HepG2 (cell line): ENCODE measurements at places on chromosomes 3 and 15.
A peak's percentile ranks its signal among the peaks of the same experiment; 100 is the strongest.

- DNase-seq: no peak
Measured at GRCh38 chr15:92610101-92610520, 45.5 kb downstream of the FAM174B start.

DNA sequence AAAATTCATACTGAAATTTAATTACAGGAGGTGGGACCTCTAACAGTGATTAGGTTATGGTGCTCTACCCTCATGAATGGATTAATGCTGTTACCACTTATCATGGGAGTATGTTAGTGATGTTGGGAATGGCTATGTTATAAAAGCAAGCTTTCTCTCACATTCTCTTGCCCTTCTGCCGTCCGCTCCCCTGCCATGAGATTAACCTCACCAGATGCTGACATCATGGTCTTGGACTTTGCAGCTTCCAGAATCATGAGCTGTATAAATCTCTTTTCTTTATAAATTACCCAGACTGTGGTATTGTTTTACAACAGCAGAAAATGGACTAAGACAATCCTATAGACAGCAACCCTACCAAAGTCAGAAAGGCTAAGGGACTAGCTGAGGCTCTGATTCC is 884.8 kb downstream of the FHIT start:
- DNase-seq: no peak

DNA sequence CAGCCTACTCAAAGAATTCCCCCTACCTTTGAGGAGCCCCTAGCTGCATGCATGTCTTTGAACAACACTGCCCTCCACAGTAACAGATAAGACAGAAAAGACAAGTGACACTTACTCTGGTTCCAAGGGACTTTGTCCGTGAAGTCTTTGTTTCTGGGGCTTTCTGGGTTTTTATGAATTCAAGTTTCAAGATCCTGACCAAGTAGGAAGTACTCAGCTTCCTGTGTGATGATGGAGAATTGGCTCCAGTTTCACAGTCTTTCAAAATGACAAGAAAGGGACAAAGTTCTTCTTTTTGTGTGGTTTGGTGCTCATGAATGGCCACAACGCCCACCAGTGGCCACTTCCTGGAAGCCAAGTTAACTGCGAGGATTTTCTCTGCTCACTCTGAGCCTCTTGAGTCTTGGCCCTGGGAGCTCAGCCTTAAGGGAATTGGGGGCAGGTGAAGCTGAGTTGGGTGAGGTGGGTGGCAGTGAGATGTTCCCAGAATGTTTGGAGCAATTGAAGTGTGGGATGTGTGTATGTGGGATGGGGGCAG is at the start of gene CCR1:
TSS of gene CCR1 (minus strand) at position 147 of the 538 bp plus-strand sequence. CDS start 4,000 bp downstream, outside the sequence.
- peak; percentile 37 for DNase-seq

DNA sequence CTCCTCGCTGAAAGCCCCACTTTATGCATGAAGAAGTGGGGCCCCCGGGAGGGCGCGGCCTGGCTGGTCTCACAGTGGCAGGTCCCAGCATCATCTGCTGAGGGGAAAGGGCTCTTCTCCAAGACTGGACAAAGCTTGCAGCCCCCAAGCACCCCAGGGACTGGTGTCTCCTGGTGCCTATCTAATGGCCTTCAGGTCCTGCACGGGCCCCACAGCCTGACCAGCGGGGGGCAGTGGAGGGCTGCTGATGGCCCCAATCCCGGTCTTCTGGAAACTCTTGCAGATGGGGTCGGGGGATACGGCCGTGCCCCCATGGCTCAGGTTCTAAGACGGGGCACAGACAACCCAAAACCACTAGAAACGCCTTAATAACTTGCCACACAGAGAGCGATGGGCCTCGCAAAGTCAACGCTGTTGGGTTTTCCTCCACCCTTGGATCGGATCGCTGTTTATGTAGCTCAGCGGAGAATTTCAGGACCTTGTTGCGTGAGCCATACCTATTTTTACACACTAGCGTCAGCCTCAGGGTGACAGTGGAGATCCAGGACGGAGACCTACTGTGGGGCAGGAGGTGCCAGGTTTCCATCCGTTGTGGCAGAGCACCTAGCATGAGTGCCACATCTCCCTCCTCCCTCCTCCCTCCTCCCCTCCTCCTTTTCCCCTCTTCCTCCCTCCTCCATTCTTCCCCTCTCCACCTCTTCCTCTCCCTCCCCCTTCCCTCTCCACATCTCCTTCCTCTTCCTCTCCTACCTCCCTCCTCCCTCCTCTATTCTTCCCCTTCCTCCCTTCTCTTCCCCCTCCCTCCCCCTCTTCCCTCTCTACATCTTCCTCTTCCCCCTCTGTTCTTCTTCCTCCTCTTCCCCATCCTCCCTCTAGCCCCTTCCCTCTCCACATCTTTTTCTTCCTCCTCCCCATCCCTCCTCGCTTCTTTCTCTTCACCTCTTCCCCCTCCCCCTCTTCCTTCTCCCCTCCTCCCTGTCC is 79.3 kb upstream of the ALDH1L1 start:
- DNase-seq: peak; percentile 29

- DNase-seq: no peak
Measured at GRCh38 chr3:97464035-97464434, 300.5 kb upstream of the ARL6 start.

DNA sequence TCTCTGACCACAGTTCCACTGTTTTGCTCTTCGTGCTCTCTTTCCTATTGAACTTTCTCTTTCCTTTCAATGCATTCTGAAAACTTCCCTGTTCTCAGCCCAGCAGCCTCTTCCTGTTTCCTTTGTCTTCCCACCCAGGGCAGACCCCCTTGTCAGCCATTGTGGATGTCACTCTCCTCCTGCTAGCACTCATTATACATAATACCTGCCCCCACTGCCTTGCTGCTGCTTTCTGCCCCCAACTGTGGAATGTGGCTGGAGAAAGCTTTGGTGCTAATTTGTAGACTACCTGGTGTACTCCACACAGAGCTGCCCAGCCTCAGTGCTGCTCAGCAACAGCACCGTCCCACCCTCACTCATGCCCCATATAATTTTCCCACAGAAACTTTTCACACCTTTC is 80.2 kb downstream of the CHCHD6 start:
- no peak for DNase-seq

DNA sequence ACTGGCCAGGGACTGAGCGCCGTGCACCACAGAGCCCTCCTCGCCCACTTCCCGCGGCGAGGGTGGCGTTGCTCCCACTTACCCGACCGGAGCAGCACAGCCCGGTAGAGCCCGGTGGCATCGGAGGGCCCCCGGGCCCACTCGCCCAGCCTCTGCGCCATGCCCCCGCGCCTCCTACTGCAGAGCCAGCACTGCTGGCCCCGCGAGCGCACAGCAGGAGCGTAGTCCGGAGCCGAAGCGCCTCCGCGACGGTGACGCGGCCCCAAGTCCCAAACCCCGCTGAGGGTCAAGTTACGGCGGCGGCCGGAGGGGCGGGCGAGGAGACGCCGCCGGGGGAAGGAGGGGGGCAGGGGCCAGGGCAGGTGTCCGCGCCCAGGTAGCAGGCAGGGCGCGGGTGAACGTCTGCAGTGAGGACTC is 9.6 kb upstream of the FAM107A start:
- no peak for DNase-seq

- no peak for DNase-seq
Measured at GRCh38 chr3:129628169-129628522, 21.7 kb upstream of the PLXND1 start.
